Naive thymus-derived CD4-positive, alpha-beta T cell (primary cell): ENCODE measurements at places on chromosomes 5 and 9. TPM values are rescaled to one million over a fixed set of nuclear protein-coding genes. Genes with fewer than 3 reads are reported as not detected.

Gene CDKN2B-AS1
- not detected for total RNA-seq

Gene PDE6A
- not detected for total RNA-seq

DNA sequence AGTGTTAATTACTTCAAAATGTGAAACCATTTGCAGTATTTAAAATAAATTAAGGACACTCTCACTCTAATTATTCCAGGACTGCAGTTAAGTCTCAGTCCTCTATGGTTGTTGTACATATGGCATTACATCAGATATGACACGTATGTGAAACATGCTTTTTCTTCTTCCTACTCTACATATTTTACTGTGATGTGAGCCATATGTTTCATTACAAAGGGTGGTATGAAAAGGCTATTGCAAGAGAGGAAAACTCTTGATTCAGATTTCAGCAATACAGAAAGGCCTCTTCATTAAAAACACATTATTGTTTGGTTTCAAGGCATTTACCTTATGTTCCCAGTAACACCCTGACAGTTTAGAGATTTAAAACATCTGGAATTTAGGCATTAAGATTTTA, 964.5 kb upstream of the DMAC1 start:
- DNase-seq, result no peak

Gene SEMA6A
- not detected in 2 replicates for total RNA-seq

DNA sequence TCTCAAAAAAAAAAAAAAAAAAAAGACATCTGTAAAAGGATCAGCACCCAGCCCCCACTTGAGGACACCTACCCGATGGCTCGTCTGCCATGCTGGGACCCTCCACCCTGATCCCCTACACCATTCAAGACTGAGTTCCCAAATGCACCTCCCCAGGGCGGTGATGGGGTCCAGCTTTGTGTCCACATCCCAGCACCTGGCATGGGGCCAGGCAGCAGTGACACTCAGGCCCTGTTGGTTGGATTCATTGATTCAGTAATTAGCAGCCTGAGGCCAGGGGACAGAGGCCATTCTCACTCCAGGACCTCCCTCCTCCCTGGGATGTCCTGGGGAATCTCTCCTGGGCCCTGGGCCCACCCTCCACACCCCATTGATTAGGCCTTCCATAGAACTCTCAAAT, 88.8 kb upstream of the RUFY1 start:
- DNase-seq, result no peak

DNA sequence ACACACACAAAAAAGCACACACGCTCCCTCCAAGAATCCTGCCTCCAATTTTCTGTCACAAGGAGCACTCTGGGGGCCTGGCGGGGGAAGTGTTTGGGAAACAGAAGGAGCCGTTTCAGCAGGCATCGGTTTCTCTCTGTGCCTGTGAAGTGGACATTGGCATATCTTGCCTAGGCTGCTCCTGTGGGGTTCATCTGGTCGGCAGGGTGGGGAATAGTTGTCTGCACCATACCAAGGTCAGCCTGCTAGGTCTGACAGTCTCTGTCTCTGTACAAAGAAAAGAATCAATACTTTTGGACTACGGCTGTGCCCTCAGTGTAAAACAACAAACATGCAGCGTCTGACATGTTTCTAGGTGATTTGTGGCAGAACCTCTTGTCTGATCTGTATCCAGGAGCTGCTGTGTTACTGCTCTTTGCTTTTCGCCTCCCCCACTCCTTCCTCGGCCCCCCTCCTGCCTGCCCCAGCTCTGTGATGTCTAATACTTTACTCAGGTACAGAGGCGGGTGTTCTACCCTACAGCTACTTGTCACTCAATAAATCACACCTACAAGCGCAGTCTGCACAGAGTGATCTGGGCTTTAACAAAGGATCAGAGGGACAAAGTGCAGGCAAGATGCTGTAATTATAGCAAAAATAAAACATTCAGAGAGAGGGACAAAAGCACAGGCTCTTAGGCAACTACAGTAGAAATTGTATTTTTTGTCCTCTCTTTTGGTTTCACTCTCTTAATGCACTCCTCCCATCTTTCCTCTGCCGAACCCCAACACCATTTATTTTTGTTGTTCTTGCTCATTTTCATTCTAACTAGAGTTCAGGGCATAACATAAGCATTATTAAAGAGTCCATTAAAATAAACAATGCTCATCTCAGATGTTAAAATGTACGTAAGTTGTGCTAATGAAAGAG, 216.7 kb downstream of the BNC2 start:
- no peak for DNase-seq

- no peak for DNase-seq
Observed at GRCh38 chr5:137300411-137301240, 198.5 kb downstream of the SPOCK1 start.

Gene NR5A1
- total RNA-seq, result not detected

Gene C1QTNF3
- 4.1 and 5.8 TPM in 2 replicates for total RNA-seq

DNA sequence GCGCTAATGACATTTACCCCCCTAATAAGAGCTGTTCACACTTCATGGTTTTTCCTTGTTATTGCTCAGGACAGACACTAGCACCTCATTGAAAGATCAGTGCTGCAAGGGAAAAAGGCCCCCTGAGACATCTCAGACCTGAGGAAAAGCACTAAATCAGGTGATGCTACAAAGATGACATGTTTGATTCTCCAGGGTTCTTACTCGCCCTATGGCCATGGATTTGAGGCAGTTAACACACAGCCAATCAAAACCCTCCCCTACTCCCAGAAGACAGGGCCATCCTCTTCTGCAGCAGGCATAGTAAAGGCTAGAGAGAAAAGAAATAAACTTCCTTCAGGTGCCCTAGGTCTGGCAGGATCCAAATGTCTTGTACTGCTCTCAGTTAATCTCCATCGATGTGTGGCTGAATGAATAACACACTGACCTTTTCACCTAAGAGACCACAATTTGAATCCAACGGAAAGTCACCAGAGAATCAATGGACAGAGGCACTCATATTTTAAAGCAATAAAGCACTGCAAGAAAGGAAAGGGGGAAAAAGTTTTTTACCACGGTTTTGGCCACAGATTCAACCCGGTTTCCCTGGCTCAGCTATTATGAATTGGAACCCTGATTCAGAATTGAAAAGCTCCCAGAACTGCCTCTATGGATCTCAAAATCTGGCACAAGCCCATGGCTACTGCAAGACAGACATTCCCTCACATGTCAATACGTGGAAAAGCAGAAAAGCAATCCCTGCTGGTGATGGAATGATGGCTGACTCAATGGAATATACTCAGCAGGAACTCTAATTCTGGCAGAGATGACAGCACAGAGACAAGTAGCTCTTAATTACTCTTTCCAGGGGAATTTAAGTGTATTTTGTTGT, 329.5 kb downstream of the BNC2 start:
- DNase-seq, result no peak

DNA sequence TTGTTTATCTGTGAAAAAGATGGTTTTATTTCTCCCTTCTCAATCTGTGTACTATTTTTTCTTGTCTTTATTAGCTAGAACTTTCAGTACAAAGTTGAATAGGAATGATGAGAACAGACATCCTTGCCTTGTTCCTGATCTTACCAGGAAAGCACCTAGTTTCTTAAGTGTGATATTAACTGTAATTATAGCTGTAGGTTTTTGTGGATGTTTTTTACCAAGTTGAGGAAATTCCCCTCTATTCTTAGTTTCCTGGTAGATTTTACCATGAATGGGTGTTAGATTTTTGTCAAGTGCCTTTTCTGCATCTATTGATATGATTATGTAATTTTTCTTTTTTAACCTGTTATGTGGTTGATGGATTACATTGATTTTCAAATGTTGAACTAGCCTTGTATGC, 68.7 kb downstream of the KCNN2 start:
- DNase-seq, result no peak

- no peak for DNase-seq
Observed at GRCh38 chr9:14170392-14170931, 143.5 kb downstream of the NFIB start.

- DNase-seq, result no peak
Observed at GRCh38 chr5:64680289-64680688, 10.0 kb upstream of the SHISAL2B start.

DNA sequence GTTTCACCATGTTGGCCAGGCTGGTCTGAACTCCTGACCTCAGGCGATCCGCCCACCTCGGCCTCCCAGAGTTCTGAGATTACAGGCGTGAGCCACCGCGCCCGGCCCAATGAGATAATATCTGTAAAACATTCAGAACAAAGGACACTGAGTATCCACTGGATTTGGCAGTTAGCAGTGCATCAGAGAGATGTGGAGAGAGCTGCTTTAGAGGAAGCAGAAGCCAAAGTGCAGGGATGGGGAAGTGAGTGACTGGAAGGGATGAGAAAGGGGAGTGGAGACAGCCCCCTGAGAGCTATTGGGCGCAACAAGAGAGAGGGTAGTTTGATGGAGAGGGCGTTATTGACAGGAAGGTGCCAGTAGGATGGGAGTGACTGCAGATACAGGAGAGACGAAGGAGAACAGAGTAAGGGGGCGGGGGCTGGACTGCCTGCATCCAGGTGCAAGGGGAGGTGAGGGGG, 157.5 kb upstream of the SHB start:
- no peak for DNase-seq

DNA sequence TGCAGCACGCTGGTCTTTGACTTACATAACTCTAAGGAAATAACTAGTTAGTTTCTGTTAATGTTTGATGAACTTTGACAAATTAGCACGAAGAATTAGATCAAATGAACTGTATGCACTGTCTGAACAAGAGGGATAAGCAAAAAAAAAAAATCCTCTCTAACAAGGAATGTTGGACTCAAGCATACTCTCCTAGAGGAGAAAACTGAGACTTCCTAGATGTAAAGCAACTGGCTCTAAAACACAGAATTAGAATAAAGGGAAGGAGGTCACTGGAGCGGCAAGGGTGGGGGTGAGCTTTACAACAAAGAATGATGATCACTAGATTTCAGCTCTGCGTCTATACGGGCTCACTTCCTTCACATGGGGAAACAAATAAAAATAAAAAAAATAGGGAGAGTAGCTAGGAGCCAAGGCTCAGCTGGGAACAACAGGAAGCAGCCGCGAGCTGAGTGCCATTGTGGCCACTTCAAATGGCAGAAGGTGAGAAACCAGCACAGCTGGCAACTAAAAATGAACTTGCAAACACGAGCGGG, 48.7 kb upstream of the CEMIP2 start:
- no peak for DNase-seq

GRCh38 chr9:131013771-131014676, 5.0 kb downstream of the LAMC3 start:
- DNase-seq, result no peak

- DNase-seq, result no peak
Observed at GRCh38 chr9:93592008-93592642, 15.7 kb downstream of the PHF2 start.

Gene MEGF9
- 9.5 and 9.6 TPM in 2 replicates for total RNA-seq

GRCh38 chr5:180623411-180623834, 26.0 kb downstream of the FLT4 start:
- no peak for DNase-seq

Gene TMEM174
- total RNA-seq, result not detected

Gene FAM13B
- 58.8 TPM for total RNA-seq

DNA sequence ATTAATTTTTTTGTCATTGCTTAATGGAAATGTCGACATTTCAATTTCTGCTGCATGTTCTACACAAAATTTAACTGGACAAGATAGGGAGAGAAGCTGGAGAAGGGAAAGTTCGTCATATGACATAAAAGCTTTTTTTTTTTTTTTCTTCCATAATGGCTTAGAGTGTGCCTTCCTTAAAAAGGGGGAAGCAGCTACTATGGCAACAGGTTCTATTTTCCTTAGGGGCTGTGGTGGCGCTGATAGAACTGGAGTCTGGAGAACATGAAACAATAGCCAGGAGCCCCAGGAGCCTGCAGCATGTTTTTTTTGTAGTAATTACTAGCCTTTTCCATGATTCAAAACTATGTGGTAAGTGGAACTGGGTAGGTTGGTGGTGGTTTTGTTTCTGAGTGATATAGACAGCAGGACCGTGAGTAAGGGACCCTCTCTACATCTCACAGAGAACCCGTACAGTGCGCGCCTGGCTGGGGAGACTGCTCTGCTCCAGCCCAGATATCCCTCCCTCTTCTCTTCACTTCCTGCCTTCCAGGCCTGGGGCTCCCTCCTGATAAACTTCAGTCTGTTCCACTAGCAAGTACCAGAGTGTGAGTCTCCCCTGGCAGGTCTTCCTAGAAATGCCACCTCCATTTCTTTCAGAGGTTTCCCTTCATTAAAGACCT, 301.6 kb downstream of the NR3C1 start:
- DNase-seq, result no peak

GRCh38 chr5:148899993-148900392, 73.6 kb downstream of the ADRB2 start:
- DNase-seq, result no peak

Gene SRA1
- 40.3 and 43.6 TPM in 2 replicates for total RNA-seq

DNA sequence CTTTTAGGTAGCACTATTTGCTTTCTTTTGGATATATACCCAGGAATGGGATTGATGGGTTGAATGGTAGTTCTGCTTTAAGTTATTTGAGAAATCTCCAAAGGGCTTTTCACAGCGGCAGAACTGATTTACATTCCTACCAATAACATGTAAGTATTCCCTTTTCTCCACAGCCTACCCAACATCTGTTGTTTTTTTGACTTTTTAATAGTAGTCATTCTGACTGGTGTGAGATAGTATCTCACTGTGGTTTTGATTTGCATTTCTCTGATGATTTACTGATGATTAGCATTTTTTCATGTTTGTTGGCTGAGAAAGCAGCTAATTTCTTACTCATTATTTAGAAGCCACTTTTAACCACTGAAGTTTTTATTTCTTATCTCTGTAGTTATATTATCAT, 221.1 kb upstream of the ACTBL2 start:
- no peak for DNase-seq

- no peak for DNase-seq
Observed at GRCh38 chr5:62922191-62922590, 343.6 kb downstream of the LRRC70 start.

Gene RANBP17
- total RNA-seq, result not detected

DNA sequence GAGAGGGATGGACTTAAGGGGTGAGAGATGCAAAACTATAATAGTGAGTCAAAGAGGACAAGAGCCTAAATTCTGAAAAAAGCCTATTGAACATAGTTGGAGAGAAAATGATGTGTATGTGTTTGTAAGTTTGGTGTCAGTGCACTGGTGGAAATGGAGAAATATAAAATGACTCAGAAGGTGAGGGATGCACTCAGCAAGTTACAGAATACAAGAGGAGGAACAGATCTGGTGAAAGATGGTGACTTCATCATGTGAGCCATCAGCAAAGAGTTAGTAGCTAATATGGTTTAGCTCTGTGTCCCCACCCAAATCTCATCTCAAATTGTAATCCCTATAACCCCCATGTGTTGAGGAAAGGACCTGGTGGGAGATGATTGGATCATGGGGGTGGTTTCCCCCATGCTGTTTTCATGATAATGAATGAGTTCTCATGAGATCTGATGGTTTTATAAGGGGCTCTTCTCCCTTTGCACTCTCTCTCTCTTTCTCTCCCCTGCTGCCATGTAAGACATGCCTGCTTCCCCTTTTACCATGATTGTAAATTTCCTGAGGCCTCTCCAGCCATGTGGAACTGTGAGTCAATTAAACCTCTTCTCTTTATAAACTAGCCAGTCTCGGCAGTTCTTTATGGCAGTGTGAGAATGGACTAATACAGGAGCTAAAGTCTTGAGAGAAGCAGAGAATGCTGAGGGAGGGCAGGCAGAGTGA, 30.4 kb upstream of the FYB1 start:
- no peak for DNase-seq
